ENCODE measurements at places on chromosomes 16 and 17.

DNA sequence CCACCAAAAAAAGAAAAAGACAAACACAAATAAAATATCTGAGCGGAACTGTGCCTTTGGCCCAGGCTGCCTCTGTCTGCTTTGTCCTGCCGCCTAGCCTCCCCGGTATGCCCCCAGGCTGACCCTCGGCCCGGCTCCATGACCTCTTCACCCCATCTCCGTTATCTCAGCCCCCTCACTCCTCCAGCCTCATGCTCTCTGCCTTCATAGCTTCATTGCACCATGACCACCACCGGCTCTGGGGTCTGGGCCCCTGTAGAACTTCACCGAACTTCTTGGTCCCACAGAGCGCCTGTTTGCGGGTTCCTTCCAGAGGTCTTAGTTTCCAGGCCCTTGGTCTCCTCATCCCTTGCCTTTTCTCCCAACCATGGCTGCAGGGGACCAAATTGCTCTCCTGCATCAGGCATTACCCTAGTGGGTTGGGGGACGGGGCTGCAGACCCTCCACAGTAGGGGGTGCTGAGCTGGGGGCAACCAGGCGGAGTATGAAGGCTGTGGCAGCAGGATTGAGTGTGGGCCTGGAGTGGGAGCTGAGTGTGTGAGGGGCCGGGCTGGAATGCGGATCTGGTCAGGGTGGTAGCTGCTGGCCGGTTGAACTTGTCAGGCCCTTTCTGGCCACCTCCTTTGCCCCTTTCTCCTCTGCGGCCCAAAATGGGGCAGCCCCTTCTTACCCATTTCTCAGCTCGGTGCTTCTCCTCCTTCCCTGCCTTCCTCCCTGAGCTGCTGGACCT, 6.9 kb downstream of the HIRIP3 start:
- DNase-seq = no peak

DNA sequence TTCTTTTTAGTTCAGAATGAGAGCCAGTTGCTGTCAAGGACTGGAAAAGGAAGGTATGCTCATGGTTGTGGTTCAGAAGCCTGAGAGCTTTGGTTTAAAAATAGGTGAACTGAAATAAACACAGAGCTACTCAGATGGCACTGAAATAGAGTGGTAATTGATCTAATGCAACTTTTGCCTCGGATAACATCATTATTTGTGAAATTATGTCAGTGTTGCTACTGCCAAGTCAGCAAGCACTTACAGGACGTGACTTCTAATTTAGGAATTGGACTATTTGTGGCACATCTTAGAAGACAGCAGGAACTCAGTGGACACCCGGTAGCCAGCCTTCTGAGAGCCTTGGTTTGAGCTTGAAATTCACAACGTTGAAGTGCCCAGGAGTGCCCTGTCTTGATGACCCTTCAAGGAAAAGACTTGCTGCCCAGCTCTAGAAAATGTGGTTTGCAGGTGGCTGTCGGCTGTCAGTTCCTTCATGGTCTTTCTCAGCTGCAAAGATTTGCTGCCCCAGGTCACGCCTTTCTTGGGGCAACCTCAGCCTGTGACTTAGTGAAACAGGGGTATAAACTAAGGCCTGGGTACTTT, 42.0 kb upstream of the XYLT1 start:
- no peak for DNase-seq

- no peak for DNase-seq
Measured at GRCh38 chr17:21299981-21300600, 15.6 kb downstream of the MAP2K3 start.

DNA sequence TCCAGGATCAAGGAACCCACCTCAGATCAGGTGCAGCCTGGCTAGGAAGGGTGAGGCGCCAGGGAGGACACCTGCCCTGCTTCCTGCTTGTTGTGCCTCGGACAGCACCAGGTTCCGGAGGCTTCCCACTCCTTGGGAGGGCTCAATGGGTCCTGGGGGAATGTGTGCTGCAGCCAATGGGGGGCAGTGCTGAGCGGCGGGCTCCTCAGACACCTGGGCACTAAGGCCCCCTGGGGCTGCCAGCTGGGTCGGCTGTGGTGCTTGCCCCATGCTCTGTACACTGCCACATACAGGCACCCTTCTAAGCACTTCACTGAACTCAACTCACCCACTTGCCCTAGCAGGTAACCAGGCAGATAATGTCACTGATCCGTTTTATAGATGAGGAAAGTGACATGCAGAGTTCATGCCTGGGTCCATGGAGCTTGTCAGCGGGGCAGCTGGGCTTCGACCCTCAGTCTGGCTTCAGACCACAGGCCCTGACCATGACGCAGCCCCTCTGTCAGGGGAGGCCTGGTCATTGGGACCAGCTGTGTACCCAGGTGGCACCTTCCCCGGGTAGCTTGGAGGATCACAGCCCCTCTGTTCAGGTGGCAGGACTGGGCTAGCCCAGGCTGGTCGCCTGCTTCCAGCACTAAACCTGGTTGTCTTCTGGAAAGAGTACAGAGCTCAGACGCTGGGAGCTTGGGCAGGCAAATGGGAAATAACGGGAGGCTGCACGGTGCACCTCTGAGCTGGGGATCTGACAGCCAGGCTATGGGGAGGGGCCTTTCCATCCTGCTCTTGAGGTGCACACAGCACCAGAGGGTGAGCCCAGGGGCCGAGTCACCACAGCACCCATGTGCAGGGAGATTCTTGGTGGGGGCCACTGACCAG, 8.2 kb downstream of the FN3K start:
- DNase-seq = no peak

DNA sequence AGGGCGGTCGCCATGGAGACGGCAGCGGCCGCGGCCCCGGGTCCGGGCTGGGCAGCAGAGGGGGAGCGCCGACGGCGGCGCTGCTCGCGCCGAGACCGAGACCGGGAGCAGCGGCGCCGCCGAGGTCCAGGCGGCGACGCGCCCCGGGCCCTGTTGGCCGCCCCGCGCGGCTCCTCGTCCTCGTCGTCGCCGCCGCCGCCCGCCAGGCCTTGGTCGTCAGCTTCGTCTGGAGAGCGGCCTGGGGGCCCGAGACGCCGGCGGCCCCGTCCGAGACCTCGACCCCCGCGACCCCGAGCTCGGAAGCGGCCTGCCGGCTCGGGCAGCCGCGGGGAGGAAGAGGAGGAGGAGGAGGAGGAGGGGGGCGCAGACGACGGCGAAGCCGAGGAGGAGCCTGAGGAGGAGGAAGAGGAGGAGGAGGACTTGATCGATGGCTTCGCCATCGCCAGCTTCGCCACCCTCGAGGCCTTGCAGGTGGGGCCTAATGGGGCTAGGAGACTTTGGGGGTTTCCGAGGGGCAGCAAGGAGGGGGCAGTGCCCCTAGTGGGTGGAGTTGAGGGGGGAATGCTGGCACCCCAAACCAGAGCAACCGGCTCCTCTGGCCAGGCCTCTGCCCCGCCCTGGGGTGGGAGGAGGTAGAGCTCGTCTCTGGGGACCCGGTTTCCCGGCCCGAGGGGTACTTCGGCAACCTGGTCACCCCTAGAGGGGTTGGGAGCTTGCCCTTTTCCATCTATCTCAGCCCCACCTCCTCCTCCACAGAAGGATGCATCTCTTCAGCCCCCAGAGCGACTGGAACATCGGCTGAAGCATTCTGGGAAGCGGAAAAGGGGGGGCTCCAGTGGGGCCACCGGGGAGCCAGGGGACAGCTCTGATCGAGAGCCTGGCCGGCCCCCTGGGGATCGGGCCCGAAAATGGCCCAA, 1.5 kb downstream of the FBRS start:
- DNase-seq = no peak

DNA sequence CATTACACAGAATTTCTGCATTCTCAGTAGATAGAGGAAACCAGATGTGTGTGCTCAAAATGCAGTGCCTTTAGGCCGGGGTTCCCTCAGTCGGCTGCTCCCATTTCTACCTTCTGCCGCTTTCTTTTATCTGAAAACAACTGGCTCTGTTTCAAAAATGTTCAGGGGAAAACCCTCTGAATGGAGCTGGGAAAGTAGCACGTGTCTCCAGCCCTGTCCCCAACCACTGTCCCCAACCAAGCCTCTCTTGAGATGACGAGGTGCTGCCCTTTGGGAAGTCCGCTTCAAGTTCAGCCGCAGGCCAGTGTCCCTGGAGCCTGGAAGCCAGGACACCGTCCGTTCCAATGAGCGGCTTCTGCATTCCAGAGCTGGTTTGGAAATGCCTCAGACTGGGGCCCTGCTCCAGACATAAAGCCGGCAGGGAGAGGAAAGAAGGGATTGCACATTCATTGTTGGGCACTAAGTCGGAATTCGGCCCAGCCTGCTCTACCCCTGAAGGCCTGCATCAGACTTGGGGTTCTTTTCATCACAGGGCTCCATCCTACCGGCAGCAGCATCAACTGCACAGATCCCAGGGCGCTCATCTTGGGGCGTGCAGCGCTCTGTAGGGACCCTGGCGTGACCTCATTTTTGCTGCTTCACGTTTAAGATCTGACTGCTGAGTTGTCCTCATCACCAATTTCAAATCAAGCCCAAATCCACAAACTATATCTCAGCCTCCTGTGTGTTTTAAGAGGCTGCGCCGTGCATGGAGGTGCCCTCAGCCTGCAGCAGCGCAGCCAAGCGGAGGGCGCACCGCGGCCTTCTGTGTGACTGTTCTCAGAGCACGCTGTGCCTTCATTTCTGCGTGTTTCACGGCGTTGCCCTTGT, 111.3 kb downstream of the BANP start:
- DNase-seq = peak; percentile 92

DNA sequence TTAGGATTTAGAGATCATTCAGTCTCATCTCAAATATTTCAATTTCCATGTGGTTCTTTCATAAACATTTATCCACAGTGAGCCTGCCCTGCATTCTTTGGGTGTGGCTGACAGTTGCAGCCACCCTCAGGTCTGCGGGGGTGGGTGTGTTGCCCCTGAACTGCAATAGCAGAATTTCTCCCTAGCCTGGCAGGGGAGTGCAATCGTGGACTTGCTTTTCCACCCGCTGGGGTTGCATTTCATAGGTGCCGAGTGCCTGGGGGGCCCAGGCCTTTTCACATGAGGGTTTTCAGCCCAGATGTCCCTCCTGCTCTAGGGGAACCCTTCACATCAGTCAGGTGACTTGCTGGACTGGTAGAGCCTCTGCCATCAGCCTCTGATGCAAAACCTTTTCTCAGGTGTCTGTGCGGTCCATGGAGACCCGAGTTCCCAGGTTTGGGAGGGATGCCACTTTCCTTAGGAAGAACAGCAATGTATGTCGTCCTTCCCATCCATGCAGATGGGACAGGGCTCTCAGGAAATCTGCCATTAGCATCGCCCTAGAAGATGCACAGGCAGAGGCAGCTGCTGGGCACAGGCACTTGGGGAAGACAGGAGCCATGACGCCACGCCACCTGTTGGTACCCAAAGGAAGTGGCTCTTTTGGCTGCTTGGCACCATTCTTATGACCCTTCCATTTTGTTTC, 2.4 kb upstream of the USP36 start:
- peak; percentile 57 for DNase-seq

All from 8988T (cell line).